ENCODE measurements at places on chromosomes 16 and 17.

- DNase-seq = no peak
Measured at GRCh38 chr16:14470788-14471187, 159.3 kb downstream of the PARN start.

- DNase-seq = peak; percentile 36
Measured at GRCh38 chr17:76384987-76385891, 830 bp downstream of the SPHK1 start.

DNA sequence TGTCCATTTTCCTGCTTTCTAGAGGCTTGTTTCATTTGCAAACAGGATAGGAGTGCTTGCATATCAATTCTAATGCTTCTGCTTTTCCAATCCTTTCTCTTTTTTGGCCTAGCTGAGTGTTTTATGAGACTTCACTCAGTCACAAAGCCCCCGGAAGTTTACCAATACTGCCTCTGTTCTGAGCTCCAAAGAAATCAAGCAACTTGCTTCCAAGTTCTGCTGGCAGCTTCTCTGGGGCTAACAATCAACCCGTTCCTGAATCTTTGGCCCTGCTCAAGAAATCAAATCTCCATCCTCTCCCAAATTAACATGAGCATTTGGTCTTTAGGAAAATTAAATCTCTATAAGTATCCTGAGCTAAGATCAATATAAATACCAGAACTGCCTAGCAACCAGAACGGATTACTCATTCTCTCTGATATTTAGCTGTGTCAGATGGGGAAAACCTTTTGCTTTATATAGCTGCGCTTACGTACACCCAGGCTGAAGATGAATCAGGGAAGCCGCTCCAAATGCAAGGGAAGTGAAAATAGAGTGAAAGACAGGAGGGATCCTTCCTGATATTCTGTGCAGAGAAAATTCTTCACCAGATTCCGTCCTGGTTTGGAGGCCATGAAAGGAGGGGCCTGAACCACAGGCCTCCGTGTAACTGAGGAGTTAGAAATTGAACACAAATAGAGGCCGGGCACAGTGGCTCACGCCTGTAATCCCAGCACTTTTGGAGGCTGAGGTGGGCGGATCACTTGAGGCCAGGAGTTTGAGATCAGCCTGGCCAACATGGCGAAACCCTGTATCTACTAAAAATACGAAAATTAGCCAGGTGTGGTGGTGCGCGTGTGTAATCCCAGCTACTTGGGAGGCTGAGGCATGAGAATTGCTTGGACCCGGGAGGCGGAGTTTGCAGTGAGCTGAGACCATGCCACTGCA lies 23.3 kb upstream of the GRB2 start:
- no peak for DNase-seq

DNA sequence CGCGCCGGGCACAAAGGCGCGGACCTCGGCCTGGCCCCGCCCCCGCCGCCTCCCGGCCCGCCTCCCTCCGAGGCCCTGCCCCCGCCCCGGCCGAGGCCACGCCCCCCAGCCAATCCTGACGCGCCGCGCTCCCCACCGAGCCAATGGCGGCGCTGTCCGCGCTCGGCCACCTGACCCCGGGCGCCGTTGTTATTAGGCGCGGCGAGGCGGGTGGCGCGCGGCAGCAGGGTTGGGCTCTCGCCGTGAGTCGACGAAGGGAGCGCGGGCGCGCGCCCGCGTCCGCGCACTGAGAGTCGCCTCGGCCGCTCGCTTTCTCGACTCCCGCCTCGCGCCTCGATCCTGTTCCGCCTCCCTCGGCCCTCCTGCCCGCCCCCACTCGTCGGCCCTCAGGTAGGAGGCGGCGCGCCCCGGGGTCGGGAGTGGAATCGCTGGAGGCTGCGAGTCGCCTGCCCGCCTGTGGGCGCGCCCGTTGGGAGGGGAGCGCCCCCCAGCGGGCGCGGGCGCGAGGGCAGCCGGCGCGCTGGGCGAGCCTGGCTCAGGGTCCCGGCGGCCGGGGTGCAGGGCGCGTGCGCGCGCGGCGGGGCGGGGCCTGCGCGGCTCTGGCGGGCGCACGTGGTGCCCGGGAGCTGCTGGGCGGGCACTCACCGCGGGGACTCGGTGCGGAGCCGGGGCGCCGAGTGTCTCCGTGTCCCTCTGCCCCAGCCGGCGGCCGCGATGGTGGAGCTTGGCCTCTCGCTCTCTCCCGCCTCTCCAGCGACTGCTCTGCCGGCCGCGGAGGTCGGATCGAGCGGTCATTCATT lies 405 bp upstream of the CBLN1 start:
- DNase-seq = peak; percentile 98

- DNase-seq = no peak
Measured at GRCh38 chr17:63647936-63648335, 25.7 kb downstream of the MAP3K3 start.

DNA sequence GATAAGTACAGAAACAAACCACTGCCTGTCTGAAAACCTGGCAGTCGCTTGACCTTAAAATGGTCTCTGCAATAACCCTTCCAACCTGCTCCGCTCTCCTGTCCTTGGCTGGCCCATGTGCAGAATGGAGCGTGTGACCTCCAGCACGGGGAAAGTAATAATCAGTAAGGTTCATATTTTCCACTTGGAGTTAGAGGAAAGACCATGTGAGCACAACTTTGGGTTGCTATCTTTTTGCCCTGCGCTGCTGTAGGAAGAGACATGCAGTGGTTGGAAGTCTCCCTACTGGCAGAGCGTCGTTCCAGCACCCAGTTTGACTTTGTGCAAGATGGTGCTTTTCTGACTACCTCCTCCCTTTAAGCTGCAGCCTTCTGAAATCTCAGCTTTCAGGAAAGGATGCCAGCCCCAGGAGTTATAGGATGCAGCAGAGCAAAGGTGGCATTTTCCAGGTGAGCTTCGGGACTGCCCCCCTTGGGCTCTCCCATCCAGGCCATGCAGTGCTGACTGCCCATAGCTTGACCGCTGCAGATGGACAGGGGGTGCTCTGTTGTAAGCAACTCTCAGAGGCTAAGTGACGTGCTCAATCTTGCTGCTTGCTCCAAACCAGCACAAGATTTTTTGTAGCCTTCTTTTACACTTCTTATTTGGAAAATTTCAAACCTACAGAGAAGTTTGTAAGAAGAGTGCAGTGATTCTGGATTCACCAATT lies 110.7 kb upstream of the NOL11 start:
- DNase-seq = no peak

GRCh38 chr17:79810130-79811010 lies 13.5 kb upstream of the CBX8 start:
- peak; percentile 85 for DNase-seq

- DNase-seq = no peak
Measured at GRCh38 chr16:83011939-83012338, 385.2 kb downstream of the CDH13 start.

DNA sequence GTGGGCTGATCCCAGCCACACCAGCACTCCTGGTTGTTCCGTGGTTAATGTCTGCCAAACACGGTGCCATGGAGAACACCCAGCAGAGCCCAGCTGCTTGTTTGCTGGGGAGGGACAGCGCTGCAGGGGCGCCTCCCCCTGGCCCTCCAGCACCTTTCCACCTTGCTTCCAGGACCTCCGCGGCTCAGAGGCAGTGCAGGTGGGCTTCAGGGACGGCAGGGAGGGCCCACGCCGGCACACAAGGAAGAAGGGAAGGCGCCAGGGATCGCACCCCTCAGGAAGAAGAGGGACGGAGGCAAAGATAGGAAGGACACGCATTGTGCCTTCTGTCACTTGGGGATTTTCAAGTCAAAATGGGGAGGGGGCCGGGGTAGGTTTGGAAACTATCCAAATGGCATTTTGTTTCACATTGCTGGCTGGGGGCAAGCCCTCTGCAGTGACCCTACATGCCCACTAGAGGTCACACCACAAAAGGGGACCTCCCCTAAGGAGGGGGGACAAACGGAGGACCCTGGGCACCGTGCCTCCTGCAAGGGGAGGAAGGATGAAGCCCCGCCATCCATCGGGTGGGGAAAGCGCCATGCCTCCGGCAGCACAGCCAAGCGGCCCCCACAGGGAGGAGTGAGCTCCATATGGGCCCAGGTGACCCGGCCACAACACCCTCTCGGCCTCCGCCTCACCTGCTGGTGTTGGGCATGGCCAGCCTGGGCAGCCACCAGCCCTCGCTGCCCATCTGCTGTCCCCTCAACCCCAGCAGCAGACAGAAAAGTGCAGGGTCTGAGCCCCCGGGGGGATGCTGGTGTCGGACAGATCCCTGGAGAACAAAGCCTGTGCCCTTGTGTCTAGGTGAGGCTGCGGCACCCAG lies 7.5 kb upstream of the C16orf95 start:
- DNase-seq = peak; percentile 73

DNA sequence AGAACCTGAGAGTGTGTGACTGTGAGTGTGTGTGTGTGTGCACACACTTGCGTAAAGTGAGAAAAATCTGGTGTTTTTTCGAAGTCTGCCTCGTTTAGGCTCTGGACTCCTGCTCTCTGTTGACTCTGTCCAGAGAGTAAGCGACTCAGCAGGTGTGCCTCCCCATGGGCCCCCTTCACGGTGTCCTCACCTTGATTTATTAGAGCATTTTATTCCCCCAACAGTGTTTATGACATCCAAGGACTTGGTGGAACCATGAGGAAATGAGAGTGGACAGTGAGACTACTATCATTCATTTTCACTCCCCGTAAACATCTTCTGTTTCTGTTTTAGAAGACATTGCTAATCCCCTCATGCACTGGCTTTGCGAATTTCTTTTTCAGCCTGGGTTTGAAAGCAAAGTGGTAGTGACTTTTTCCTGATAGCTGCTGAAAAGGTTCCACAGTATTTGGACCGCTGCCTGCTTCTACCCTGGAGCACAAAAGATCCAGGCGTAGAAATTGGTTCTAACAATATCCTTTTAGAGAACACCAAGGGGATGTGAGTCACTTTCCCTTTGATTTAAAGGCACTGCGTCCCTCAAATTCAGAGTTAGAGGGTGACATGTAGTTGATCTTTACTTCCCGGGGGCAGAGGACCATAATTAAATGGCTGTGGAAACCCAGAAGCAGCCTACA lies 218.2 kb downstream of the WWOX start:
- no peak for DNase-seq

DNA sequence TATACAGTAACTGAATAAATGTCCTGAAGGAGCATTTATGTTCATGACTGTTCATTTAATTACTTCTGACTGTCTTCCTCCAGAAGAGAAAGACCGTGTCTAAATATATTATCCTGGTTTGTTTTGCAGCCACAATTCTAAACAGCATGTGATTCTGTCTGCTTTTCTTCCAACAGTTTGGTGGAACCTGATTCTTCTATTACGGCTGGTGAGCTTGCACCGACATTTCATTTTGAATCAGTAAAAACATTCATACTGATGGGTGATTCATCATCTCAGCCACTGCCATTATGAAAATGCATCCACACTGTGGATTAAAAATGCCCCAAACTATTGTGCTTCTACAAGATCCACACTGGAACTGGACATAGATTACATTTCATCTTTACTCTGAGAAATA lies 16.9 kb downstream of the KNOP1 start:
- DNase-seq = no peak

GRCh38 chr17:81039096-81039495 lies 4.1 kb downstream of the BAIAP2 start:
- DNase-seq = no peak

GRCh38 chr17:79843816-79844800 lies 4.9 kb upstream of the CBX4 start:
- DNase-seq = peak; percentile 72

GRCh38 chr16:13106464-13106863 lies 205.1 kb downstream of the SHISA9 start:
- DNase-seq = no peak

DNA sequence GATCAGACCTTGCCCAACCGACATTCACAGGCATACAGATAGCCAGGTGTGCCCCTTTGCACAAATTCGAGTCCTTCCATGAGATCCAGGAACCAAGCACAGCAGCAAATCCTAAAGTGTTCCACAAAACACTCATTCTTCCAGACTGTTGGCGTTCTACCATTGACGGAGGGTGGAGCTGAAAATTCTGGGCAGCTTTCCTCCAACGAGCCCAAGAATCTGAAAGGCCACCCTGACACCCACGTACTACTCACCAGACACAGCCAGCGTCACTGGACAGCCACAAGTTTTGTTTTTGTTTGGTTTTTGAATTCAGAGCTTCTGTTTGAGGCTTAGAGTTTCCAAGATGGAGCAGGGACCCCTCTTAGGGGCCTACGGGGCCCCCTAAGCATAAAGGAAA lies 83.8 kb downstream of the PMP22 start:
- no peak for DNase-seq

GRCh38 chr17:33290253-33290652 lies 2.8 kb downstream of the ASIC2 start:
- DNase-seq = no peak

- no peak for DNase-seq
Measured at GRCh38 chr17:80955671-80956280, 35.9 kb upstream of the CHMP6 start.

- DNase-seq = no peak
Measured at GRCh38 chr16:85716680-85717038, 27.9 kb upstream of the GINS2 start.

DNA sequence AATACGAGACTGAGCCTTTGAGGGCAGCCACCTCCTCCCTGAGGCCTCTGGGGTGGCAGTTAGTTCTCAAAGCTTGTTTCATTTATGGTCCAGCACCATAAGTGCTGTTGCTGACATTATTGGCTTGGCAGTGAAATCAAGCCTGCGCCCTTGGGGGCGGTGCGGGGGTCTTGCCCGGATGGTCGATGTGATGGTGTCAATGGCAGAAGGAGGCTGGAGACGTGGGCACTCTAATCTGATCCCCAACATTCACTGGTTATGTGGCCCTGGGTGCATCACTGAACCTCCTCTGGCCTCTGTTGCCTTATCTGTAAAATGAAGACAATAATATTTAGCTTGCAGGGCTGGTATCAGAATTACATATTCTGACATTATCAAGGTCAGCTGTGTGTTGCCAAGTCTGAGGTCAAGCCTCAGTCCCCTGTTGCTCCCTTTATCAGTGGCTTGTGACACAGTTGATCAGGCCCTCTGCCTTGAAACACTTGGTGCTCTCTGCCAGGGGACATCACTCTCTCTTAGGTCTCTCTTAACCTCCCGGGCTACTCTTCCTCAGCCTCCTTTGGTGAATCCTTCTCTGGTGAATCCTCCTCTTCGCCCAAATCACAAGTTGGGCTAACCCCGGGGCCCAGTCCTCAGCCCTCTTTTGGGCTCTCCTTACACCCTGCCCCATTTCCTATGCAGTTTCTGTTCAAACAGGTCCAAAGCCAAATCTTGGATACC lies 11.8 kb upstream of the TMEM220 start:
- no peak for DNase-seq

DNA sequence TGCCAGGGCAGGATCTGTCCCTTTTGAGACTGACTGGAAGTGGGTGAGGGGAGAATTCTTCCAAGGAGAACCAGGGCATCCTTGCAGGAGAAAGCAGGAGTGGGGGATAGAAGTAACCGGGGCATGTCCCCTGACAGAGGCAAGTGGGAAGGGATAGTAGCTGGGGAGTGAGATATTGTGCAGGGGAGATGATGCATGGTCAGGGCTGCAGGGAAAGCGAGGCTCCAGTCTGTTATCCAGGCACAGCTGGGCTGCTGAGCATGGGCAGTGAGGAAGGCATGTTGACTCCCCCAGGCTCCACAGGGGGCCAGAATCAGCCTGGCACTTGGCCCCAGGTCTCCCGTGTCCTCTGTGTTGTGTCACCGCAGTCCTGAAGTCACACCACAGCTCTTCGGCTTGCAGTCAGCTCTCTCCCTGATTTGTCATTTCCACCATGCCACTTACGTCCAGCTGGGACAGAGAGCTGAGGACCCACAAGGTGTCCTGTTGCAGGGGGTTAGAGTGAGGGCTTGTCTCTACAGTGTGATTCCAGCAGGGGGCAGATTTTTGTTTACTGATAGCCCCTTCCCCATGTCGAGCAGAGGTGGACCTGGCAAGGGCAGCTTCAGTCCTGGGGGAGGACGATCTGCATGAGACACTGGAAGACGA lies 40.9 kb downstream of the B9D1 start:
- no peak for DNase-seq

All from nephron progenitor cell (in vitro differentiated cells).